Left renal cortex interstitium (tissue), 4 donors: ENCODE measurements at places on chromosomes 5 and 9.

- DNase-seq: no peak
These were observed 502.5 kb downstream of the RASEF start for GRCh38 chr9:82560457-82560904.

GRCh38 chr9:112387115-112387514, 7.2 kb downstream of the HSDL2 start:
- DNase-seq: no peak

GRCh38 chr5:165620394-165620793, 2115.0 kb downstream of the MAT2B start:
- no peak for DNase-seq

DNA sequence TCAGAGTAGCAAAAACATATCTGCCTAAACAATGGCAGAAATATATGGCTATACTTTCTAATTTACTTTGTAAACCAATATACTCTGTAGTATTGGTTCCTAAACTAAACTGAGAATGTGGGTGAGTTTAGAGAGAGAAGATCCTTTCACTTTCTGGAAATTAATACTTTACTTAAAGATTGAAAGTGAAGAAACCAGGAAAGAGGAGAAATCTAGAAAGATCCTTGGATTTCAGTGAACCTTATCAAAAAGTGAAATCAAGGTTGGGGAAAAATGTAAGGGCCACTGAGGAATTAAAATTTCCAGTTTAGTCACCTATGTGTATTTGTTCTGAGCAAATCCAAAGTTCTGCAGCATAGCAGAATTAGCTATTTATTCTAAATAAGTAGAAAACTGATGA, 5.9 kb downstream of the SLC38A9 start:
- DNase-seq: no peak

- DNase-seq: no peak
These were observed 365.9 kb downstream of the NFIB start for GRCh38 chr9:13948037-13948436.

- no peak for DNase-seq
These were observed 13.6 kb downstream of the LRRC8A start for GRCh38 chr9:128895556-128895955.

DNA sequence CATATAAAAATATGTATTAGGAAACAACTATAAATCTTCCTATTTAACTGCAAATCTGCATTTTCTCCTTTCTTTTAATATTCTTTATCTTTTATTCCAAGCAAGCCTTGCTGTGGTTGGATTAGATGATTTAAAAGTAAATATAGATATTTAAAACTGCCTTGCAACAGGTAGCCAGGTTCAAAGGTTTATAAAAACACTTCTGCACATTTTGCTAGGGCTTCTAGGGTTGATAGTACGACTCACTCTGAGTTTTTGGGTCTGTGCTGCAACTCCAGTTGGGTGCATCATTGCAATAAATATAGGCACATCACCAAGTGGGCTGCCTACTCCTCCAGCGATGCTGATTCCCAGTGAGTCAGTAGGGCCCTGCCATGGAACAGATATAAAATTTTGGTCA, 167.7 kb downstream of the MPDZ start:
- no peak for DNase-seq

GRCh38 chr5:133739181-133739780, 126.9 kb upstream of the FSTL4 start:
- no peak for DNase-seq

GRCh38 chr9:98570055-98570454, 138.7 kb downstream of the GABBR2 start:
- DNase-seq: no peak

- DNase-seq: no peak
These were observed 234.8 kb downstream of the PIK3R1 start for GRCh38 chr5:68450245-68450852.

GRCh38 chr5:54224103-54224826, 86.1 kb downstream of the ARL15 start:
- no peak for DNase-seq

DNA sequence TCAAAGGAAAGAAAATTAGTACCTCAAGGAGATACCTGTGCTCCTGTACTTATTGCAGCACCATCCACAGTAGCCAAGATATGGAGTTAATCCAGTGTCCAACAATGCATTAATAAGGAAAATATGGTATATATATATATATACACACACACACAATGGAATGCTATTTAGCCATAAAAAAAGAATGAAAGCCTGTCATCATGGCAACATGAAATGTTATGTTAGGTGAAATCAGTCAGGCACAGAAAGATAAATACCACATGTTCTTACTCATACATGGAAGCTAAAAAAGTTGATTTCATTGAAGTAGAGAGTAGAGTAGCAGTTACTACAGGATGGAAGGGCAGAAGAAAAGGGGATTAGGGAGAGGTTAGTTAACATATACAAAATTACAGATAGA, 601.5 kb downstream of the ANXA1 start:
- DNase-seq: no peak

GRCh38 chr5:32059761-32060530, 114.2 kb downstream of the GOLPH3 start:
- no peak for DNase-seq

DNA sequence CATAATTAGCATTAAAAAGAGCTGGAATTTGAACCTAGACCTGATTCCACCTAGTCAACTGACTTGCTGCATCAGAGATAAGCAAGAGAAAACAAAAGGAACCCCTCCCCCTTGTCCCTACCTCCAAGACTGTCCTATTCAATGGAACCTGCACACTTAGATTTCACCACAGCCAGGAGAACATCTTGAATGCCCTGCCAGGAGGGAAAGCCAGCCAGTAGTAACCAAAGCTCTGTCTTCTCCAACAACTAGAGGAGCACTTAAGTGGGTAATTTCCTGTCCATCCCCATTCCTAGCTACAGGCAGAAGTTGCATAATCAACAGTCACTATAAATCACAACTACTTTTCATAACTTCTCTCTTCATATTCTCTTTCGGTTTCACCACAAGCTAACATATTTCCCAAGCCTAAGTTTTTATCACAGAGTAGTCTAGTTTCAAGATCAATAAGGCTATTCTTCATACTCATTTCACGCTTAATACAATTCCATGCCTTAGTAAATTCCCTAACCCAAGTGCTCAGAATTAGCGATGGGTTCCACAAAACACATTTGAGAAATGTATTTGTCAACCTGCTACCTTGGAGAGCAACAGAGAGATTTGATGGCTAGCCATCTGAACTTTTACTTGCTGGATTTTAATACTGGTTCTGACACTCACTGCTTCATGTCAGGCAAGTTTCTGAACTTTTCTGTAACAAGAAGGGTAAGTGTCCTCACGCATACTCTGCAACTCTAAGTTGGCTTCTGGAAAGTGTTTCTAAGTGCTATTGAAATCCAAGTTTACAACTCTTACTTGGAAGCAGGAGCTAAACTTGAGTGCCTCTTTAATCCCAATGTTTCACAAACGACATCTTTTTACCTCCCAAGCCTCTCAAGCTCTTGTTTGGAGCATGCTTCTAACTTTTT, 2.0 kb downstream of the DENND1A start:
- no peak for DNase-seq

- no peak for DNase-seq
These were observed 17.0 kb downstream of the NIPSNAP3B start for GRCh38 chr9:104780796-104781395.

- no peak for DNase-seq
These were observed 402.9 kb downstream of the MLLT3 start for GRCh38 chr9:20219437-20219836.

GRCh38 chr9:89863837-89864236, 259.0 kb downstream of the GADD45G start:
- no peak for DNase-seq

DNA sequence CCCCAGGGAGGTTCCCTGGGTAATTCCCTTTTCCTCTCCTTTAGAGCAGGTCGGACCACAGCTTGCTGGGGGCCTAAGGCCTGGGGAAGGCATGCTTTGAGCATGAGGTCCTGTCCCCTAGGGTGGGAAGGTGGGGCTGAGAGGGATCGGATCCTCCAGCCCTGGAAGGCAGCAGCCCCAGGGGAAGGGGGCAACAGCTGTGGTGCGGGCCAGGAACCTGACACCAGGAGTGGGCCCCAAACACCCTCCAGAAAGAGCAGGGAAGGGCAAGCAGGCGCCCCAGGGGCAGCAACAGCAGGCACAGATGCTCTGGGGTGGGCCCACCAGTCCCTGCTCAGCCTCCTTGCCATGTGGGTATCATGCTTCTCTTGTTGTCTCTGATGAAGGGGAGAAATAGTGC, 3.2 kb upstream of the CORO2A start:
- DNase-seq: no peak

- DNase-seq: no peak
These were observed 1550.9 kb upstream of the CDH6 start for GRCh38 chr5:29642601-29643000.

GRCh38 chr5:61082516-61083280, 79.6 kb downstream of the SMIM15 start:
- DNase-seq: no peak

GRCh38 chr9:127182901-127183746, 60.7 kb upstream of the ANGPTL2 start:
- DNase-seq: no peak

DNA sequence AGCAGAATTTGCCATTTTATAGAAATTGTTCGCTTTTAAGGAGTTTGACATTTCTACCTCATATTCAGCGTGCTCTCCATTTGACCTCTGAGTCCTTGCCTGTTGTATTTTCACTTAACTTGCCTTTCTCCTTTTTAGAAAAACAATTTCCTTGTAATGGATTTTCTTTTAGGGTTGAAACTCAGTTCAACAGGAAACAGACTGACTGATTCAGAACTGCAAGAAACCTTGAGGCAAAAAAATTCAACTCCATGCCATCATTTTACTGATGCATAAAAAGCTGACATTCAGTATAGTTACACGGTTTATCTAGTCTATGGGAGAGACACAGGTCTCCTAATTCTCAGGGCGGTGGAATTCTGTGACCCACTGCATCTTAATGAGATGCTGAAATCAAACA, 59.8 kb downstream of the MRPS30 start:
- no peak for DNase-seq

GRCh38 chr5:153584126-153584959, 93.9 kb downstream of the GRIA1 start:
- DNase-seq: no peak

- no peak for DNase-seq
These were observed 314.9 kb downstream of the DRD1 start for GRCh38 chr5:175129121-175129520.

DNA sequence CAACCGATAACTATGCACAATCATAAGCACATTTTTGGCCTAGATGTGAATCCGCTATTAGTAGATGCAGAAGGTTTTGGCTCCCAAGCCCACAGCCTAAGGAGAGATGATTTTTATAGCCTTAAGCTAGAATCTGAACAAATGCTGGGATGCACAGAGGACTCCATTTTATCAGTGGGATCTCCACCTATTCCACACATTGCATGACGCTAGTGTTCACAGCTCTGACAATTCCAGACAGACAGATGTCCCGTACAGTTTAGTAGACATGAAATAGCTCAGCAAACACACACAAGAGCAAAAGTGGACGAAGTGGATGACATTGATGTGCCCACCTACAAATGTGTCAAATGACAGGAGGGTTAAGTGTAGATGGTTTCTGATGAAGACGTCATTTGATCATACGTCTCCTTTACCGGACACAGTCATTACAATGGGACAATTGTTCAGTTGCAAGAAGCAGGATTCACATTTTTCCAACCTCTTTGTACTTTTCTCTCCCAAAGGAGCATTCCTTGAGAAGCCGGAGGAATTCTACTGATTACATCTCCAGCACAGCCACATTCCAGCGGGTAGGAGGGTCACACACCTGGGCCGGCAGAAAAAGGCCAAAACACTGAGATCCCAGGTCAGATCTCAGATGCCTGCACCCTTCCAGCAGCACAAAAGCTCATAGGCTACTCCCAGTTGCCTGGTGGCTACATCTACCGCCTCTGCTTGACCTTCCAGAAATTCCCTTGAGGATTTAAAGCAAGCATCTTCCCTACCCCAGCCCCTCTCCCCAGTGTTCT, 202.4 kb downstream of the SLIT3 start:
- DNase-seq: no peak

GRCh38 chr5:123805300-123805699, 293.3 kb downstream of the CSNK1G3 start:
- DNase-seq: no peak

DNA sequence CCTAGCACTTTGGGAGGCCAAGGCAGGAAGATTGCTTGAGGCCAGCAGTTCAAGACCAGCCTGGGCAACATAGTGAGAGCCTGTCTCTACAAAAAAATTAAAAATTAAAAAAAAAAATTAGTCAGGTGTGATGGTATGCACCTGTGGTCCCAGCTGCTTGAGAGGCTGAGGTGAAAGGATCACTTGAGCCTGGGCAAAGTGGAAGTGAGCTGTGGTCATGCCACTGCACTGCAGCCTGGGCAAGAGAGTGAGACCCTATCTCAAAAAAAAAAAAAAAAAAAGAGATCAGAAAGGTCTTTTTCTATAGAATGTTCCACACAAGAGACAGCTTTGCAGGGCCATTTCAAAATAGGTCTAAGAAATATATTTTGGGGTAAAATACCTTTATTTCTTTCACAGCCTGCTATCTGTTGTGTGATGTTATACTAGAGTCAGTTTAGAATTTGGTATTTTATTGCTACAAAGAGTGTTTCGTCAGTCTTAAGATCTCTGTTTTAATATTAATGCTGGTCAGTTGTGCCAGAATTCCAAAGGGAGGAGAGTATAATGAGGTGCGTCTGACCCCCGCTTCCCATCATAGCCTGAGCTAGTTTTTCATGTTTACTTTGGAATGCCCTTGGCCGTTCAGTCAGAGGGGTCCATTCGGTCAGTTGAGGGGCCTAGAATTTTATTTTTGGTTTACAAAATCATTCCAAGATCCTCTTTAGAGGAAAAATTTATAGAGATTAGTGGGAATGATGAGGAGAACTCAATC, 9.4 kb downstream of the LNPEP start:
- no peak for DNase-seq

GRCh38 chr5:93117751-93118531, 463.1 kb downstream of the NR2F1-AS1 start:
- DNase-seq: no peak

GRCh38 chr5:52735139-52735538, 52.6 kb upstream of the ITGA1 start:
- no peak for DNase-seq
